Activated CD4-positive, alpha-beta T cell treated with anti-CD3 and anti-CD28 coated beads, Interleukin-2, amount 10 ng/mL, durations not matched to agents 7 days and 5 days (primary cell): ENCODE measurements at places on chromosomes 1 and 21. TPM values are rescaled to one million over a fixed set of nuclear protein-coding genes. Genes with fewer than 3 reads are reported as not detected.
A peak's percentile ranks its signal among the peaks of the same experiment; 100 is the strongest.

DNA sequence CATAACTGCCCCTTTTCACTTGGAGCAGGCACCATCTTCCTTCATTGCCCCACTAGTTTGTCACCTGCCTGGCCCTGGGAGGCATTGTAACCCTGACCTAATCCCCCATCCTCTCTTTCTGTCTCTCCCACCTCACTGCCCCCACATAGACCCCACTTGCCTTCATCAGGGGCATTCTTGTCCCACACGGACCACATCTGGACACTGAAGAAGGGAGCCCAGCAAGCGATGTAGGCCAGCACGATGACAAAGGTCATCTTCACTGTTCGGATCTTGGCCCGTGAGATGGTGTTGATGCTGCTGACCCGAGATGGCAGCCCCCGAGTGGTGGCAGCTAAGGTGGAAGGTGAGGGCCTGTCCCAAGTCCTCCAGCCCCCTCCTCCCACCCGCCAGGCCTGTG lies 1.4 kb downstream of the AVPR1B start:
- H3K27ac ChIP-seq, result no peak overlapping the region
- no peak overlapping the region for H3K4me3 ChIP-seq
- peaks cover 49% of the 10 kb centered on the region for H3K27me3 ChIP-seq
- peaks cover 16% of the 10 kb centered on the region for H3K4me1 ChIP-seq

Gene GJA9
- not detected for total RNA-seq

Gene CGN
- total RNA-seq, result 0.30 TPM

DNA sequence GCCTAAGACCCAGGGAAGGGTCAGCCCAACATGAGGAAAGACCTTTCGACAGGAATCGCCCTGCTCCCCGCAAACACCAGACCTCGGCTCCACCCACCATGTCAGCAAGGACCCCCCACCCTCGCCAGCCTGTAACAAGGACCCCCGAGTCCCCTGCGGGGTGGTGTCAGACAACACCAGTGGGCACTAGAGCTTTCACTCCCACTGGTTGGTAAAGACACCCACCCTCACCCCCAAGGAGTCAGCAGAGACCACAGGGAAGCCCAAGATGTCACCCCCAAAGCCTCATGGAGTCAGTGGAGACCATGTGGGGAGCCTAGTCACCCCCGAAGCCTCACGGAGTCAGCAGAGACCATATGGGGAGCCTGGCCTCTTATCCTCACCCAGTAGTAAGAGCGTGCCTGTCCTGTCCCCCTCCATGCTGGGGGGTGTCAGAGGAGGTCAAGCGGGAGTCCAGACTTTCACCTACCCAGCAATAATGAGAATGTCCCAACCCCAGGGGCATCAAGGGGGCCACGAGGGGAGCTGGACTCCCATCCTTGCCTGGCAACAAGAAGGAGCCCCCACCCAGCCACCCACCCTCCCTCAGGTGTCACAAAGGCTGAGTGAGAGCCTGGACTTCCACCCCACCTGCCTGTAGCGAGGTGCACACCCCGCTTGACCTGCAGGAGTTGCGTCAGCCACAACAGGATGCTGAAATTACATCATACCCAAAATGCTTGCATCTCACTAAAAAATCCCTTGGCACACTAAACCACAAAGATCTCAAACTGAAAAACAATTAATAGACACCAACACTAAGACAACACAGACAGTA lies 24.8 kb downstream of the SLC19A1 start:
- DNase-seq, result peak; percentile 19
- no peaks in the 10 kb centered on the region for H3K27me3 ChIP-seq
- H3K4me3 ChIP-seq, result no peak overlapping the region
- peaks cover 28% of the 10 kb centered on the region for H3K4me1 ChIP-seq
- peak overlapping the region; percentile 81 for H3K27ac ChIP-seq

Gene KRTAP19-1
- total RNA-seq, result not detected
